ENCODE measurements at places on chromosomes 4 and X. TPM values are rescaled to one million over a fixed set of nuclear protein-coding genes. Genes with fewer than 3 reads are reported as not detected.

The MAGEA12 gene
- not detected for polyA plus RNA-seq

DNA sequence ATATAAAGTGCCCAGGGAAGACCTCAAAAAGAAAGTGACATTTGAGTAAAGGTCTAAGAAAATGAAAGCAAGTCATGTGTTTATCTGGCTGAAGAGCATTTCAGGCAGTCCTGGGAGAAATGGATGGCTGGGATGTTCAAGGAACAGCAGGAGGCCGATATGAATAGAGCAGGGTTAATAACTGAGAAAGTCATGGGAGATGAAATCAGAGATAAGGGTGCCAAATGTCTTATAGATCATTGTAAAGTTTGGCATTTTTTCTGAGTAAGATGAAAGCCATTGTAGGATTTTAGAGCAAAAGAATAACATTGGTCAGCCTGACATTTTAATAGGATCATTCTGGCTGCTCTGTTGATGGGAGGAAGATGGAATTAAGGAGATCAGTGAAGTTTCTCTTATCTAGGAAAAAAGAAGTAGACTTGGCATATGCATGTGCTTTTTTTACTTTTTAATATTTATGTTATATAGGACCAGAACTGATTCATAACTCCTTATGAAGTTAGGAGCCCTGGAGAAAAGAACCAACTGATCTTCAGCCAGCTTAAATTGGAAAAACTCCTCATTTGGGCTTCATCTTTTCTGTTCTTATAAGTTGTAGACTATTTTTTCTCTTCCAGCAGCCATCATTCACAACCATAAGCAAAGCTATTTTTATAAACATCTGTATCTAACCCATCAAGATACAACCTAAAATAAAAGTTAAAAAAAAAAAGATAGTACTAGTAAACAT is 18.6 kb downstream of the AIMP1 start:
- DNase-seq: no peak

The BEX1 gene
- 0.28 TPM for polyA plus RNA-seq

The RASGEF1B gene
- polyA plus RNA-seq: 6.1 TPM

The EBP gene
- 109 TPM for polyA plus RNA-seq

GRCh38 chr4:67204441-67204840 is 340.9 kb downstream of the CENPC start:
- no peak for DNase-seq

DNA sequence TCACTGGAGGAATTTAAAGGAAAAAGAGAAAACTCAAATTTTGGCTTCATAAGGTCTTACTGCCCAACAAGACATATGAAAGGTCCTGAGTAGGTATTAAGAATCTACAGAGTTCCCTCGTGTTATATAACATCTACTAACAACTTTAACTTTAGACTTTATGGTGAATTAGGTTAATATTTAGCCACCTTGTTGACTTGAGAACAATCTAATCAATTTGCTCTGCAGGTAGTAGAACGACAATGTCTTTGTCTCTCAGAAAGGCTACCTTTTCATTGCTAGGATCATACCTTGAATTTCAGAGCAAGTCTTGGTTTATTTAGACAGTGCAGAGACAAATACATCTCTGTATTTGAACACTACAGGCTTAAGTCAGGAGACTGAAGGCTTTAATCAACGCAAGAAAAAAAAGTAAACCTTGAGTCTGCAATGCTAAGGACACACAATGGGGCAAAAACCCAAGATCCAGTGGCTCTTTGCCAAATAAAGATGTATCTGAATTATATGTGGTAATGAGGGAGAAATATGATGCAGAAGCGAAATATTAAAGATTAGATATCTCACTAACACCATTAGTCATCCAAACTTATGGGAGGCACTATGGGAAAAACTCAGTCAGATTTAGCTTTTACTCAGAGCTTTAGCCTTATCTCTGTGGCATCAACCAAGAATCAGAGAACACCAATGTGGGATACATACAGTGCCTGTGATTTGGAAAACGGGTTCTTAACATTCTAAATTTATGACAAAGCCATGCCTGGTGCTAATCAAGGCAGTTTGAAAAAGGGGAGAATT is 93.6 kb upstream of the FTHL17 start:
- DNase-seq: no peak

DNA sequence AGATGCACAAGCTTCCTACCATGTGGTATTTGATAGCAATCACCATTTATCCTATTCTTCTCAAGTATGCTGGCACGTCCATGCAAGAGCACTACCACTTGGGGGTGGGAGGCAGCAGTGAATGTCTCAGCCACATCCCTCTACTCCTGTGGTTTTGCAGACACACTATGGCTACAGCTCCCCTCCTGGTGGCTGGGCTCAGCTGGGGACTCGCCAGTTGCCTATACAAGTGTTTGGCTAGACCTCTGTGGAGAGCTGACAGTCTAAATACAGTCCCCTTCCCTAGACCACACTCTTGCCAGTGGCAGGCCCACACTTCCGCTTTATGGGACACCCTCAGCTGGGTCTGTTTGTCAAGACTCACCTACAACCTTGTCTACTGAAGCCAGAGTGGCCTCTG is 53.2 kb downstream of the ADGRA3 start:
- no peak for DNase-seq

GRCh38 chrX:138908577-138908976 is 197.1 kb upstream of the FGF13 start:
- no peak for DNase-seq

- DNase-seq: no peak
These were observed 20.5 kb downstream of the SUPT20HL2 start for GRCh38 chrX:24293412-24293811.

The EPHA5 gene
- not detected for polyA plus RNA-seq

GRCh38 chrX:20527558-20528011 is 260.9 kb upstream of the RPS6KA3 start:
- no peak for DNase-seq

DNA sequence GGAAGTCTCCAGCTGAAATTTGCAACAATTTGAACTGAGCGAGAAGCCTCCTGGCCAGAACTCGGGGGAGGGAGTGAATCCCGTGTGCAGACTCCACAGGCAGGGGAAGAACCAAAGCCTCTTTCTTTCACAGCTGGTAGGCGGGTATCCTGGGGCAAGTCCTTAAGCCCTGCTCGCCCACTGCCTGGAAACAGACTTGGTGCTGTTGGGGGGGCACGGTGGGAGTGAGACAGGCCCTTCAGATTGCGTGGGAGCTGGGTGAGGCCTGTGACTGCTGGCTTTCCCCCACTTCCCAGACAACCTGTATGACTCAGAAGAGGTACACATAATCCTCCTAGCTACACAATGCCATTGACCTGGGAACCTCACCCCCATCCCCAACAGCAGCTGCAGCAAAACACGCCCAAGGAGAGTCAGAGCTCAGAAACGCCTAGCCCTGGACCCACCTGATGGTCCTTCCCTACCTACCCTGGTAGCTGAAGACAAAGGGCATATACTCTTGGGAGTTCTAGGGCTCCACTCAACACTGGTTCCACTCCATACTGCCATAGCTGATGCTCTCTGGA is 22.4 kb upstream of the RLIM start:
- no peak for DNase-seq

GRCh38 chr4:140296335-140297220 is 76.9 kb upstream of the SCOC start:
- no peak for DNase-seq

DNA sequence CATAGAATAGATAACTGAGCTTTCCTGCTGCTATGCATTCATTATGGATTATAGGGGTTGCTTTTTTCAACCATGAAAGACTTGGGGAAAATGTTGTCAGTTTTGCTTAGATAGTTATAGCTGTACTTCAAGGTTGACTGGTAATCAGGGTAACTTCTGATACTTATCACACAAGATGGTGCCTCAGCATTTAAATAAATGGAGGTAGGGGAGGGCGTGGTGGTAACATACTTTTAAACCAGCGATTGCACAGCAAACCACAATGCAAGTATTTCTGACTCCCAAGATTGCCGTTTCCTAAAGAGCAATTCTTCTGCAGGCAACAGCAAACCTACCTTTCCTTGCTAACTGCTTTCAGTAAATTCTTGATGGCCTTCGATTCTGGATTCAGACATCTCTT is 1.3 kb downstream of the CXCL10 start:
- DNase-seq: no peak

GRCh38 chr4:16764622-16765021 is 133.8 kb downstream of the LDB2 start:
- no peak for DNase-seq

DNA sequence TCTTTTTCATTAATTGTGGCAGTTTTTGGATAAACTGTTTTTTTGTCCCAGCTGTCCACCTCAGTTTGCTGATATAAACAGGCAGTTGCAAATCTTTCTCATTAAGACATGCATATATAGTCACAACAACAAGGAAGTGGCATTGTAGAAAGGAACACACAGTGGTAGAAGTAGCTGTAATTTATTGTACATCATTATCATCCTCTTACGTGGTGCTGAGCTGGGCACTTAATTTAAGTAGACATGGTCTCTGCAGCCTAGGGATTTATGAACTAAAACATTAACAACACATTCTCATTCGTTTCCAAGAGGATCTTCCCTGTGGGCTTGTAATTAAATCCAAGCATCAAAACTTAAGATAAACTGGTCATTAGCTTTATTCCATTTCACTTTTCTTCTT is 500.2 kb downstream of the INPP4B start:
- no peak for DNase-seq

- no peak for DNase-seq
These were observed 184.7 kb downstream of the ARHGAP6 start for GRCh38 chrX:11481035-11481434.

- no peak for DNase-seq
These were observed 7.7 kb upstream of the RAP1GDS1 start for GRCh38 chr4:98253499-98253898.

The VCX2 gene
- polyA plus RNA-seq: not detected

- no peak for DNase-seq
These were observed 292.2 kb downstream of the FBXO8 start for GRCh38 chr4:173991316-173991715.

The ADH6 gene
- not detected for polyA plus RNA-seq

DNA sequence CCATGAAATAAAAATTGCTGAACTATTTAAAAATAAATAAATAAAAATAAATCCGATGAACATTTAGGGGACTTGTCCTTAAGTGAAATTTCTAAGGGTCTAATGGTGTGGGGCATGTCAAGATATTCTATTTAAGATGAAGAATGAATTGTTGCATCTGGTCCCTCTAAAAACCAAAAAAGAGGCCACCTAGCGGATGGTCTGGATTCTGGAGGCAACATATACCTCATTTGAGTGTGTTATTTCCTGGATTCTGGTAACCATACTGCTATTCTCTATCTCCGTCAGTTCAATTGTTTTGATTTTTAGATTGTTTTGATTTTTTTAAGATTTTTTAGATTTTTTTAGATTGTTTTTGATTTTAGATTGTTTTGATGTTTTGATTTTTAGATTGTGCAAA is 28.3 kb downstream of the AGTR2 start:
- DNase-seq: no peak

DNA sequence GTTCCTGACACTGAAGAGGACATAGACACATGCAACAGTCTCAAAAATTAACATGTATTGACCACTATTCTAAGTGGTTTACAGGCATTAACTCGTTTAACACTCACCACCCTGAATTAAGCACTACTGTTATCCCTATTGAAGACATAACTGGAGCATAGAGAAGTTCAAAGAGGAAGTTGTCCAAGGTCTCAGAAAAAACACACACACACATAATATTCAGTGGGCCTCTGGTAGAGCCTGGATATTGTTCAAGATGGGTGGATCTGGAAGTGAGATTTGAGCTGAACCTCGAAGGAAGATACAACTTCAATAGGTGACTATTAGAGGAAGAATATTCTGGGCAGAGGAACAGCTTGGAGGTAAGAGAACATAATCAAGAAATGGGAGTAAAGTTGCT is 334.9 kb downstream of the HNRNPD start:
- no peak for DNase-seq

DNA sequence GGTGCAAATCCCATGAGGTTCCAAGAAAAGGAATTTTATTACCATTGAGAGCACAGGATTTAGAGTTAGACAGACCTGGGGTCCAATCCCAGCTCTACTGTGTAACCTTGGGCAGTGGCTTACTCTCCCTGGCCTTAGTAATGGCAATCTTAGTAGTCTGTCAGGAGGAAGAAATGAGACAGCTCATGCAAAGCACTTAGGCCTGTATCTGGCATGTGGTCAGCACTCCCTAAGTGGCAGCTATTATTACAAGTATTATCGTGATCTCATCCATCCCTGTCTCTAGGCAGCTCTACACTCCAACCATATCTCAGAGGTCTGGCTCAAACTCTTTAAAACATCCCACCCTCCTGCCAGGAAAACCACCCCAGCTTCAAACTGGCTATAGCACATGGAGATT is 129.6 kb upstream of the NALF2 start:
- DNase-seq: no peak

GRCh38 chrX:38560776-38561125 is 591 bp upstream of the TSPAN7 start:
- DNase-seq: no peak

DNA sequence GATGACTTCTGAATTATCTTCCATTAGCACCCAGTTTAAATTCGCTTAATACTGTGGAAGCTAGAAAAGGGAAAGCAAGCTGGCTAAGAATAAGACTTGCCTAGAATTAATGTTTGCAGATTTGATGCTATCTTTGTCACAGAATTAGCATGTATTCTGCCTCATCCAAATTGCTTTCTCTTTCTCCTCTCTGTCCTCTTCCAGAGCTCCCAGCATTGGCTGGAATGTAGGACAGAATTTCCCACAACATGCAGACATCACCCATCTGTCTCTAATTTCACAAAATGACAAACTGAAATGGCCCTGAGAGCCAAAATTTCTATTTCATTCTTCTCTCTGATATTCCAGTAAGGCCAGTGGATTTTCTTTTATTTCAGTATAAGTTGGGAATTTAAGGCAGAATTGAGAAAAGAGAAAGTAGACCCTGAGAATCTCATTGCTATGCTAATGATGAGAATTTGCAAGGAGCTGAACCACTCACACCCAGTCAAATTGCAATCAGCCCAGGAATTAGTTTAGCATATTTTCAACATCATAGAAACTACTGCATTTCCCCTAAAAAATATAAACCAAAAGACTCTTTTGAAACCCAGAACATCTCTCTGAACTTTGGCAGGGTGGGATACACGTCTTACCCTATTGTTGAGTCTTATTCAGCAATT is 188.8 kb downstream of the RCHY1 start:
- DNase-seq: no peak

- no peak for DNase-seq
These were observed 98.3 kb upstream of the EOLA2 start for GRCh38 chrX:150036641-150037040.

GRCh38 chrX:106710771-106711170 is 15.7 kb upstream of the RNF128 start:
- DNase-seq: no peak

- no peak for DNase-seq
These were observed 241.9 kb upstream of the SFRP2 start for GRCh38 chr4:154030746-154031145.

The UGT8 gene
- polyA plus RNA-seq: 0.30 TPM

The HMX1 gene
- not detected for polyA plus RNA-seq

- no peak for DNase-seq
These were observed 39.2 kb downstream of the TXLNG start for GRCh38 chrX:16825264-16826035.

- DNase-seq: no peak
These were observed 42.9 kb downstream of the FNIP2 start for GRCh38 chr4:158811704-158812103.

Data from CD8-positive, alpha-beta memory T cell (primary cell).